ENCODE measurements at places on chromosomes 11 and 22. TPM values are rescaled to one million over a fixed set of nuclear protein-coding genes. Genes with fewer than 3 reads are reported as not detected.

DNA sequence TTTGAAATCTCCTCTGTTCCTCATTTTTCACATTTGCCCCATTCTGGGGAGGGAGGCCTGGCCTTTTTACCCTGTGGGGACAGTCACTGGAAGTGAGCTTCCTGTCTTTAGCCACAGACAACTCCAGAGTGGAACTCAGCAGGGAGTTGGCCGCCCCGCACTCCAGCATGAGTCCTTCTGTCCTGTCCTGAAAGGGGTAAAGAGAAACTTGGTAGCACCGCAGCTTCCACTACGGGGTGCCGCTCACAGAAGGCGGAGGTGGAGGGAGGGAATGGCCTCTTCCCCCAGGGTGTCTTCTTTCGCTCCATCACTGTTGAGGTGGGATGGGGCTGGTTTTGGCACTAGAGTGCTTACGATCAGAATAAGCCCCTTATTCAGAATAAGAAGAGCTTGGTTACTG lies 132.2 kb downstream of the ST3GAL4 start:
- no peak for DNase-seq

DNA sequence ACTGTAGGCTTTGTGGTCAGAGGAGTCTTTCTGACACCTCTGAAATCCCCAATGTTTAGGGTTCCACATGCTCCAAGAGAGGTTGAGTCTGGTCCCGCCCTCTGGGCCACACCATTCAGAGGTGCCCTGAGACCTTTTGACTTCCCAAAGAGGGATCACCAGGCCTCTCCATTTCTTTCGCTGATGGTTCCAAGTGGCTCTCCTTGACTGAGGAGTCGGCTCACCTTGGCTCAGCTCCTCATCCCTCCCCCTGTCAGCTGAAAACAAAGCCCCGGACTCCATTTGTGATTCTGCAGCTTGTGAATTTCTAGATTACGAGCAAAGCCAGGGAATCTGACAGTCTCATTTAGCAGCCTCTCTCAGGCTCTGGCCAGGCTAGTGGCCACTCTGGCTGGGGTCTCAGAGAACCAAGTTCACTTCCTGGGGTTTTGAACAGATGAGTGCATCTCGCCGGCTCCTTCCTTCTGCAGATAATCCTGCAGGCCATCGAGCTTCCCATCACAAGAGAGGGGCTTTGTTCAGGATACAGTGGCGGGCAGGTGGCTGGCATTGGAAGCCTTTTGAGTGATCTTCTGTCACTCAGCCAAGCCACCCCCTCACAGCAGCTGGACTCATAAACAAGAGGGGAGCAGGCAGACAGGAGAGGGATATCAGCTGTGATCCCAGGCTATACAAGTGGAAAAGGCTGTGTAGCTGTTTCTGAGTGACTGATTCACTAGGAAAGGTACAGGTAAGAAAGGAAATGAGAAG lies 102.9 kb downstream of the TRIM29 start:
- peak; percentile 87 for DNase-seq

GRCh38 chr11:93490996-93491618 lies 52.1 kb downstream of the SMCO4 start:
- no peak for DNase-seq

- no peak for DNase-seq
Measured at GRCh38 chr22:36287881-36288515, 35.1 kb downstream of the APOL1 start.

- no peak for DNase-seq
Measured at GRCh38 chr22:48500471-48501230, 1327.0 kb downstream of the BRD1 start.

- no peak for DNase-seq
Measured at GRCh38 chr11:6400431-6401345, 10.4 kb downstream of the SMPD1 start.

DNA sequence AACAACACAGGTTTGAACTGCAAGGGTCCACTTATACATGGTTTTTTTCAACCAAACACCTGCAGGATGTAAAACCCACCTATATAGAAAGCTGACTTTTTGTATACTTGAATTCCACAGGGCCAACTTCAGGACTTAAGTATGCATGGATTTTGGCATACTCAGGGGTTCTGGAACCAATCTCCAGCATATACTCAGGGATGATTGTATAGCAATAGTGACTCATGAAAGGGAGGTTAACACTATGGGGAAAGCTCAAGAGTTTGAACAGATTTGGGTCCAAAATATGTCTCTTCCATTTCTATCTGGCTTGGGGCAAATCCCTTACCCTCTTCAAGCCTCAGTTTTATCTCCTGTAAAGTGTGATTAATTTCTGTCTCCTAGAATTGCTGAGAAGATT lies 94.9 kb downstream of the MICAL2 start:
- DNase-seq = no peak

GRCh38 chr11:67347964-67348749 lies 5.2 kb downstream of the POLD4 start:
- no peak for DNase-seq

- DNase-seq = no peak
Measured at GRCh38 chr11:14503023-14503422, 3.4 kb upstream of the COPB1 start.

DNA sequence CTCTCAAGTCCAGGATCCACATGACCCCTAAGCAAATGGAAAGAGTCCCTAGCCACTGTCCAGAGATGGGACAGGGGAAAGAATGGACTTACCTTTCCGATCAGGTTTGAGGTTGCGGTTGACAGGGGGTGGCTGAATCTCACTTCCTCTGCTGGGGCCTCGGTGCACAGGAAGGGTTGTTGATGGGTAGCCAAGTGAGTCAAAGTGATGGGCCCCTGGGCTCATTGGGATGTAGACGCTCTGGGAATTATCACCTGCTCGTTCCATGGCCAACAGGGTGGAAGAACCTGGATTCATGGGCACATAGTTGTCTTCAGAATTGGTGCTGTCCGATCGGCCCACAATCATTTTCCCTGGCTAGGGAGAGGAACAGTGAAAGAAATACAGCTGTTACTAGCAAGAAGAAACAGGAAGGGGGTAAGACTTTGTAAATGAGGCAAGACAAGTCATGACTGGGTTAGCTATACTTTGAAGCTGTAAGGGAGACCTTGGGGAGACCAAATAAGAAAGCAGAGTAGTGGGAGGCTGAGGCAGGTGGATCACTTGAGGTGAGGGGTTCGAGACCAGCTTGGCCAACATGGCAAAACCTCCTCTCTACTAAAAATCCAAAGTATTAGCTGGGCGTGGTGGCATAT lies 34.7 kb downstream of the USP35 start:
- DNase-seq = no peak

DNA sequence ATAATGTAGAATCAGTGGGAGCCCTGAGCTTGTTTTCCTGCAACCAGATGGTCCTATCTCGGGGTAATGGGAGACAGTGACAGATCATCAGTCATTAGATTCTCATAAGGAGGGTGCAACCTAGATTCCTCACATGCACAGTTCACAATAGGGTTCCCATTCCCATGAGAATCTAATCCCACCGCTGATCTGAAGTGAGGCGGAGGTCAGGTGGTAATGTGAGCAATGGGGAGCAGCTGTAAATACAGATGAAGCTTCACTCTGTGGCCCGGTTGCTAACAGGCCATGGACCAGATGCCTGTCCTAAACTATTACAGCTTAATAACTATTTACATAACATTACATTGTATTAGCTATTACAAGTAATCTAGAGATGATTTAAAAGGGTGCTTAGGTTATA lies 17.0 kb downstream of the DIXDC1 start:
- no peak for DNase-seq

DNA sequence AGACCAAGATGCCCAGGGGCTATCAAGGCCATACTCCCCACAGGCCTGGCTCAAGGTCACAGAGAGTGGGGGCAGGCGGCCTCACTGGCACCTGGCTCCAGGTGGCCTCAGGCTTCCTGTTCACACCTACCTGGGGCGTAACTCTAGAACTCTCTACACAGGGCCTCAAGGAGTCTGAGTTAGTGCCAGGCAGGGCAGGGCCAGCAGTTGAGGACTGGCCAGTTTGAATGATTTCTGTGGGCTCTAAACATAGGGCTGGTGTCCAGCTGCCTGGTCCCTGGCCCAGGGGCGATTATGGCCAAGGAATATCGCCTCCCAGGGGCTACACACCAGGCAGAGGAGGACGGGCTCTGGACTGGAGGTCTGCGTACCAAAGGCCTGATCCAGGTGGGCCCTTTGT lies 79.2 kb downstream of the WNT7B start:
- no peak for DNase-seq

The APLNR gene
- polyA plus RNA-seq = 93.8 TPM

The OR51B2 gene
- not detected for polyA plus RNA-seq
